Stimulated activated CD8-positive, alpha-beta memory T cell treated with anti-CD3 and anti-CD28 coated beads, Interleukin-4, amount 100 ng/mL, for 1 hour (primary cell): ENCODE measurements at places on chromosomes 6 and 20.

DNA sequence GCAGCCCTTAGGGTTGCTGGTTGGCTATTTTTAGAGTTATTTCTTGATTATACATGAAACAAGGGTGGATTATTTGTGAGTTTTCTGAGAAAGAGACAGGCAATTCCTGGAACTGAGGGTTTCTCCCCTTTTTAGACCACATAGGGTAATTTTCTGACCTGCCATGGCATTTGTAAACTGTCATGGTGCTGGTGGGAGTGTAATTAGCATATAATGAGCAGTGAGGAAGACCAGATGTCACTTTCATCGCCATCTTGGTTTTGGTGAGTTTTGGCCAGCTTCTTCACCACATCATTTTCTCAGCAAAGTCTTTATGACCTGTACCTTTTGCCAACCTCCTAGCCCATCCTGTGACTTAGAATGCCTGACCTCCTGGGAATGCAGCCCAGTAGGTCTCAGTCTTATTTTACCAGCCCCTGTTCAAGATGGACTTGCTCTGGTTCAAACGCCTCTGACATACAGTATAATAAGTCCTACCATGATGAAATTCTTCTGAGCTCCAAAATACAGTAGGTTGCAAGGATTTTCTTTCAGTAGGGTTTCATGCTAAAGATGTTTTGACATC, 117.1 kb downstream of the ISM1 start:
- no peak for DNase-seq

DNA sequence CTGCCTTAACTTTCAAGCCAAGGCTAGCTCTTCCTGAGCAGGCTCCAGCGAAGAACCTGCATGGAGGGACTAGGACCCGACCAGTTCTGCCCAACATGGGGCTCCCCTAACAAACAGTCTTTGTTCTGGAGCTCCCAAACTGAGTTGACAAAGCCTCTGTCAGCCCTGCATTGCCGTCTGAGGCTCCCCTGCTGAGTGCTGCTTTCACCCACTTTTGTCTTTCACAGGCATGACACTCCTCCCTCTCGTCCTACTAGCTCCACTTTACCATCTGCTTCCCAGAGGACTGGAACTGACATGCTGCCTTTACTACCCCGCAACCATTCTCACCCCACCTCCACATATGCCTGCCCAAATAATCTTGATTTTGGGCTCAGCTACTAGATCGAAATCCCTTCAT, 45.1 kb upstream of the B4GALT5 start:
- DNase-seq, result no peak

DNA sequence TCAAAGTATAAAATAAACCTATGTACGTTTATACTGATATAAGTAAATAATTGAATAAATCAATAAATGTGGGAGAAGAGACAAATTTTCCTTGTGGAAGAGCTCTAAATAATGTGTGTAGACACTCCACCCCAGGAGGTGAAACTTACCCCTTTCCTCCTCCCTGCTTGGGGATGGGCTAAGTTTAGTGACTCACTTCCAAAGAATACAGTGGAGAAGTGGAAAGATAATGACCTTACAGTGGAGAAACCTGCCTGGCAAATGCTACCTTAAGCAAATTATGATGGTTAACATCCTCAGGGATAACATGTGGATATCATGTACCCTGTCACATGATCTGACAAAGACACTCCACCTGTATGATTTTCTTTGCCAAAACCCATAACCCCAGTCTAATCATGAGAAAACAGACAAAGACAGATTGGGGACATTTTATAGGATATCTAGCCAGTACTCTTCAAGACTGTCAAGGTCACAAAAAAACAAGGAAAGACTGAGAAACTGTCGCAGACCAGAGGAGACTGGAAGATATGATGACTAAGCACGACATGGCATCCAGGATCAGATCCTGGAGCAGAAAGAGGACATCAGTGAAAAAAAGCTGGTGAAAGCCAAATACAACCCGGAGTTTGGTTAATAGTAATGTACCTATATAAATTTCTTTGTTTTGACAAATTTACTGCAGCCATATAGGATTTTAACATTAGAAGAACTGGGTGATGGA, 195.5 kb upstream of the PRDM1 start:
- DNase-seq, result no peak

GRCh38 chr6:128068119-128068479, 167.2 kb upstream of the THEMIS start:
- DNase-seq, result no peak

DNA sequence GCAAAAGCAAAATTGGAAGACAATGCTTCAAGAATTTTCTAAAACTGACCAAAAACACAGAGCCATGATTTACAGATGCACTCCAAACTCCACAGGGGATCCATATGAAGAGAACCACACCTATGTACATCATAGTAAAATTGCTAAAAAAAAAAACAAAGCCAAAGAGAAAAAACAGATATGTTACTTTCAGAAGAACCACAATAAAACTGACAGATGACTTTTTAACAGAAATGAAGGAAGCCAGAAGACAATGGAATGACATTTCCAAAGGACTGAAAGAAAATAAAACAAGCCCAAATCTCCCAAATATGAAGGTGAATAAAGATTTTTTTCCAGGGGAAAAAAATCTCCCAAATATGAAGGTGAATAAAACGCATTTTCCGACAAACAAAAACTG, 17.5 kb downstream of the TRERF1 start:
- DNase-seq, result no peak

GRCh38 chr6:140427842-140428241, 1053.4 kb upstream of the CITED2 start:
- no peak for DNase-seq

DNA sequence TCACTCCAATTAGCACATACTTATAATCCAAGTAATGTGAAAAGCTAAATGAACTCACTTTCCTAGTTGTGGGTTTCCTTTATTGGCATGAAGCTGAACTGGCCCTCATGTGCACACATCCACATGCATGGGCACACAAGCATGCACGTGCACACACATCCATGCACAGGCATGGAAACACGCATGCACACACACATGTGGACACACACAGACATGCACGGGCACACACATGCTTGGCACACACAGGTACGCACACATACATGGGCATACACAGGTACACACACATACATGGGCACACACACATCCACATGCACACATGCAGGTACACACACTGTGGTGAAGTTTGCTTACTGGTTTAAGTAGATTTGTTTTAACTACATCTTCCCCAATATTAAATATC, 23.8 kb downstream of the SYNDIG1 start:
- no peak for DNase-seq

- DNase-seq, result no peak
Measured at GRCh38 chr6:21201637-21202350, 391.8 kb upstream of the SOX4 start.

- no peak for DNase-seq
Measured at GRCh38 chr20:58026361-58026760, 202.1 kb downstream of the ANKRD60 start.

DNA sequence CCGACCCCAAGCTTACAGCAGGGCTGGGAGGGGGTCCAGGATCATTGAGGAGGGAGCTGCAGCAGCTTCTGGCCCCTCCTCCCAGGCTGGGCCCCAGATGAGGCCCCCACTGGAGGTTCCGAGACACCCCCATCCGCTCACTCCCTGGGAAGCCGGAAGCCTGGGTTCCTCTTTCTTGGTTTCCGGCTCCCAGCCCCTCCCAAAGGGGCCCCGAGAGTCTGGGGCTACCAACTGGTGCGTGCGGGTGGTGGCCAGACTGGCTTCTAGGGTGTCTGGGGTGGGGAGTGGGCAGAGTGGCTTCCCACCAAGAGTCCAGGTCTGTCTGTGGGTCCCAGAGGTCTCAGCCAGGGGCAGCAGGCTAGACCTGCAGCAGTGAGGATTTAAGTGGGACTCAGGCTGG, 2.2 kb downstream of the RGS19 start:
- DNase-seq, result no peak

DNA sequence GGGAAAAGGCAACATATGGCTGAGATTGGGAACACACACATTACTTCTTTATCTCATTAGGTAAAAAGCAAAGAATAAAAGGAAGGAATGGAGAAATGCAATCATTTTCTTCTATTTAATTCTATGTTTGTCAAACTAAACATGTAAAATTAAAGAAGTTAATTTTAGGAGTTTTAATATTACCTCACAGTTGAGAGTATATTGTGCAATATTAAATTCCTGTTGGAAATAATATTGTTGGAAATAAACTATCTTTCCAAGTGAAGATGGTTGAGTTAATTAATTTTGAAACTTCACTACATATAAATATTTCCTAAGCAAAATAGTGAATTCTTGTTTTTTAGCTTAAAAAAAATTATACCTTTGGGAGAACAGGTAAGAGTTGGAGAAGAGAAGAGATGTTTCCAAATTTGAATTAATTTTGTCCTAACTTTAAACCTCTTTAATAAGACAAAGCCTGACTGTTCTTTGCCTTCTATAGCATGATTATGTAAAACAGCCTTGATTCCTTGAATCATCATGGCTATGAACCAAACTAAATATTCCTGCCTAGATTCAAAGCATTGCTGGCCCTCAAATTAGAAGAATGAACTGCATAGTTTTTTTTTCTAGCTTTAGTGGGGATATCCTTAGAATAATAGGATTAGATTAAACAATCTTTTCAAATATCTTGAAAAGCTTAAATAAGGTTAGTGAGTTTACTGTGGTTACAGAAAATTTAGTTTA, 1349.1 kb upstream of the ADGRB3 start:
- no peak for DNase-seq

- DNase-seq, result no peak
Measured at GRCh38 chr6:34478796-34479195, 12.9 kb downstream of the PACSIN1 start.

DNA sequence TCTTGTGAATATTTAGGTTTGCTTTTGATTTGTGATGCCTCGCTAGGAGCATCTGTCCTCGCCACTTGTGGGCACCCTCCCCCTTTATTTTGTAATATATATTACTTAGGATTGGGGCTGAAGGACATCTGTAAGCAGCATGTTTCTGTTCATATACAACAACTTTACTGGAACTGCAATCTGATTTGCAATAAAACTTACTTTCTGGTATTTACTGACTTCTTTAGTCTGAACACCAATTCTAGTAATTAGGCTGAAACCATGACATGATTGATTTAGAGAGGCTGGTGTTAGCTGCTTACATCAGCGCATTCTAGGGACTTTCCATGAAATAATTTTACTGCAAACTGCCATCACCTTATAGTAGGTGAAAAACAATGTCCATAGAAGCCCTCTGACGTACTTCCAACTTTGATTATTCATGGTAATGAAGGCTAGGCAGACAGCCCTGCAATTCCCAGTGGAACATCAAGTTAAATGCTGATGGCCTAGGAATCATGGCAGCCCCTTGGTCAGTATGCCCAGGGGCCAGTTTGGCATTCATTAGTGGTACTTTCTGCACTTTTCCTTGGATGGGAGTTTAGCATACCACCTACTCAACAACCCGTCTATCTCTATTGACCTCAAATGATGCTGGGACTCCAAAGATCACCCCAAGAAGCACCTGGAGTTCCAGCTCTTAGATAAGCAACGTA, 132.9 kb upstream of the MCHR2 start:
- no peak for DNase-seq

DNA sequence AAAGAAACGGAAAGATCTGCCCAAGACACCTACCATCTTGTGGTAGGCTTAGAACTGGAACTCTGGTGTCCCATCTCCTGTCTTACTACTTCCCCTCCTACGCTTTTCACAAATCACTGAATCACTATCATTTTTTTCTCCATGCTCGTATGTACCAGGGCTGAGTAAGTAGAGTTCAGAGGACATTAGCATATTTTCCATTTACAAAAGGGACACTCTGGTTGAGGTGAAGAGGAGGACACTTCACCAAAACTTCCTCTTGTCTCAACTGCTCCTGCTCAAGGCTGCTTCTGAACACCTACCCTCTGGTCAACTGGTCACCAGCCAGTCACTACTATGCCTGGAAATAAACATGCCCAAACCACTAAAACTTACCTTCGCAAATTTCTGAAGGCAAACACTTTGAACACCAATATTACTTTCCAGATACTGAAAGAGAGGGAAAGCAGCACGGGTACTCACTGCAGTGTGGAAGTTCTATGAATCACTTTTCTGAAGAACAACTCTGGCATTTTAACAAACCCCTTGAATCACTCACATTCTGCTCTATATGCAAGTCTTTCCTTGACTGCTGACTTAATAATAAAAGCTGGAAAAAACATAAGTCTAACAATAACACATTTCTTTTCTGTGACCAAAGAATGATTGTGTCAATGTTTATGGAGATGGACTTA, 123.3 kb downstream of the INSM1 start:
- no peak for DNase-seq

DNA sequence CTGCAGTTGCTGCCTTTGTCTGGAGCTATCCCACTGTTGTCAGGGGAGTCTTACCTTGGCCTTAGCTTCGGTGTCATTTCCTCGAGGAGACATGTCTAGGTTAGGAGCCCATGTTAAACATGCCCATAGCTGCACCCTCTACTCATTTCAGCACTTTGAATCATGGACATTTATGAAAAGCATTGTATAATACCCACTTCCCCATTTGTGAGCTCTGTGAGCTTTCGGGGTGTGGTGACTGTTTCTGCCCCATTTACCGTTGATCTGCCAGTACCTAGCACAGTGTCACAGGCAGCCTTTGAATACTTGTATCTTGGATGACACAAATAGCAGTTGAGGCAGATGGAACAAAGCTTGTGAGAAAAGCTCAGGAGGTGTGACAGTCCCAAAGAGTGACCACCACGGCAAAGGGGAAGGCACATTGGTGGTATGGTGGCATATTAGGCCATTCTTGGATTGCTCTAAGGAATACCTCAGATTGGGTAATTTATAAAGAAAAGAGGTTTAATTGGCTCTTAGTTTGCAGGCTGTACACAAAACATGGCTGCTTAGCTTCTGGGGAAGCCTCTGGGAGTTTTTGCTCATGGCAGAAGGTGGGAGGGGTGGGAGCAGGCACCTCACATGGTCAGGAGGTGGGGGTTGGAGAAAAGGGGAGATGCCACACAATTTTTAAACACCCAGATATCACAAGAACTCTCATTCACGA, 42.0 kb downstream of the JARID2 start:
- DNase-seq, result no peak

GRCh38 chr20:12947691-12948090, 61.1 kb upstream of the SPTLC3 start:
- no peak for DNase-seq

- DNase-seq, result no peak
Measured at GRCh38 chr20:63533388-63533787, 3.8 kb downstream of the PTK6 start.

GRCh38 chr6:12265791-12266190, 24.4 kb upstream of the EDN1 start:
- DNase-seq, result no peak

DNA sequence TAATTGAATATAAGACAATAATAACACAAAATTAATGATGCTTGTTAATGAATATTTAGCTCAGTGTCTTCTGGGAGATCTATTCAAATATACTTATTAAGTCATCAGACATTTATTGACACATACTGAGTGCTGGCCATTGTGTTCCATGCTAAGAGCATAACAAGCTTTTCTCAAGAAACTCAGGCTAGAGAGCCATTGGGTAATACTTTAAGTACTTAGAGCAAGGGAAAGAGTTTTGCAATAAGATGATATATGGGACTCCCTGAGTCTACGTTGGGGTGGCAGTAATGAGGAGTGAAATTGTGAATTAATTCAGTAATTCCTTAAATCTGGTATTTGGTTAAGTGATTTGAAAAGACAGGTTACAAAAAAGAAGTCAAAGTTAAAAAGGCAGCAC, 11.1 kb downstream of the TMEM200A start:
- DNase-seq, result no peak

GRCh38 chr20:37903317-37904007, 535 bp downstream of the VSTM2L start:
- no peak for DNase-seq

GRCh38 chr6:133040803-133041419, 200.2 kb upstream of the EYA4 start:
- no peak for DNase-seq
